ENCODE measurements at places on chromosomes 4 and X.

- no peak for DNase-seq
These were observed 157.4 kb downstream of the TET2 start for GRCh38 chr4:105304085-105304484.

DNA sequence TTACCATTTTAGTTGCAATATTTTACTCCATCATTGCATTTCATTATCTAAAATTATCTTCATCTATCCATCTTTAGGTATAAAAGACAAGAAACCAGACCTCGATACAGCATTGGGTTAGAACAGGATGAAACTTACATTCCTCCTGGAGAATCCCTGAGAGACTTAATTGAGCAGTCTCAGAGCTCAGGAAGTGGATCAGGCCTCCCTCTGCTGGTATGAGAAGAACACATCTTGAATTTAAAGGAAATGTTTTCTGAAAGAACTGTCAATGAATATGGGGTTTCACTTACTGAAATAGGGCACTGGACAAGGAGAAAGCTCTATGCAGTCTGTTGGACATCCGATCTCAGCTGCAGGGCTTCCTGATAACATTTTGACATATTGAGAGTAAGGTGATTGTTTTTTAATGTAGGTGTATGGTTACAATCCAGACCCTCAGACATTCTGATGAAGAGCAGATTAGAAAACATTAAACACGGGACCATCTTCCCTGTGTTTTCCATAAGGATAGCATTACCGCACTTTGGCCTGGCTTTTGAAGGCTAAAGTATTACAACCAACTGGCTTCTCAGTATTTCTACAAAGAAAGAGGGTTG is 367.2 kb downstream of the BMPR1B start:
- no peak for DNase-seq

DNA sequence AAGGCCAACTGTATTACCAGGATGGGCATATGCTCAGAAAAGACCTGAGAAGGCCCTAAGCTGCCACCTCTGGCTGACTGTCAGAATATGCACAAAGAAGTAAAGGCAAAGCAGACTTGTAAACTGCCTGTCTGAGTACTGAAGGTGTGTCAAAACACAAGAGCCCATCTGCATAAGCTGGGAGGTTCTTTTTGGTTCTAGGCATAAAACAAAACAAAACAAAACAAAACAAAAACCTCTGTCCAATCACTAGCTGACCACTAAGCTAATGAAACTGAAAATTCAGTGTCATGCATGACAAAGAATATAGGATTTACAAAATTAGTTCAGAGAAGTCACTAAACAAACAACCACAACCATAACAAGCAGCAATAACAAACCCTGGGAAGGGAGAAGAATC is 20.6 kb downstream of the SH3D19 start:
- DNase-seq = no peak

DNA sequence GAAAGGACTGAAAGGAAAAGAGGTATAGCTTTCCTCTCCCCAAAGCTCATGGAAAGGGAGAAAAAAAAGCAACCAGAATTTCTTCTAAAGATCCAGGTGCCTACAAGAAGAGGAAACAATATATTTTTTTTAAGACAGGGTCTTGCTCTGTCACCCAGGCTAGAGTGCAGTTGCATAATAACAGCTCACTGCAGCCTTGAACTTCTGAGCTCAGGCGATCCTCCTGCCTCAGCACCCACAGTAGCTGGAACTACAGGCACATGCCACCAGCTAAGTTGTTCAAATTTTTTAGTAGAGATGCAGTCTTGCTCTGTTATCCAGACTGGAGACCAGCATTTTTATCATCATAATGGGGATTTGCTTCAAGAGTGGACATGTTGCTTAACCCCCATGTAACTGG is 30.5 kb upstream of the BBS12 start:
- no peak for DNase-seq

- no peak for DNase-seq
These were observed 1.3 kb downstream of the STOX2 start for GRCh38 chr4:183906489-183906738.

DNA sequence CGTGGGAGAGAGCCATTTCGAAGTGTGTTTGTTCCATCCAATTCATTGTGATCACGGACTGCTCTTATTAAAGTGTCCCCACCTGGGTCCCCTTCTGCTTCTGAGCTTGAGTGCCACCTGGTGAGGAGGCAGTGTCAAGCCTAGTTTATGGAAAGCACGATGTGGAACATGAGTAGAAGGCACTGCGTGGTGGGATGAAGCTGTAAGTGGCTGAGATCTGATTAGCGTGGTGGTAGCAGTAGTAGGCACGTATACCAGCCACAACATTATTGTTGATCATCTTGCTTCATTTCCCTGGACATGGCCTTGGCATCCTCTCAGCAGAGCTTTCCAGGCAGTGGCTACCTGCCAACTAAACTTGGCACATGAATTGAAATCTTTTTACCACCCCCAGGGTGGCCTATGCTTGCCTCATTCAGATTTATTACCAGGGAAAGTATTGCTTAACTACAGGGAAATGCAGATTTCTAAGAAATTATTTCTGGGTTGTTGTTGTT is 46.4 kb downstream of the GPAT3 start:
- DNase-seq = no peak

- no peak for DNase-seq
These were observed 37.5 kb upstream of the ABCG2 start for GRCh38 chr4:88196013-88196365.

GRCh38 chr4:7561557-7561956 is 126.8 kb upstream of the PSAPL1 start:
- no peak for DNase-seq

DNA sequence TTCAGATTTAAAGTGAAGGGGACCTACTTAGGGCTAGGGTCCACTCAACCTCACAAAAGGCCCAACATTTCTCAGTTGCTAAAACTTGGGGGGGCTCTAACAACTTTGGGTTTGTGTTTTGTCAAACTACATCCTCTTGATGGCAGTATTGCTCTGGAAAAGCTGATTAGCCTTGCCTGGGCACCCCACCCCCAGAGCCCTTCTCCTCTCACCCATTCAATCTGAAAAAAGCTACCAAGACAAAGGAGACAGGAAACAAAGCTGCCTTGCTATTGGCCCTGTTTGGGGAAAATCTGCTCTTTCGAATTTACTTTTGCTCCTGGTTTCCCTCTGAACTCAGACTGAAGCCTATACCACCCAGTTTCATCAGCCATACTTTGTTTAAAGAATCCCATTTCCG is 195.2 kb upstream of the STK26 start:
- no peak for DNase-seq

DNA sequence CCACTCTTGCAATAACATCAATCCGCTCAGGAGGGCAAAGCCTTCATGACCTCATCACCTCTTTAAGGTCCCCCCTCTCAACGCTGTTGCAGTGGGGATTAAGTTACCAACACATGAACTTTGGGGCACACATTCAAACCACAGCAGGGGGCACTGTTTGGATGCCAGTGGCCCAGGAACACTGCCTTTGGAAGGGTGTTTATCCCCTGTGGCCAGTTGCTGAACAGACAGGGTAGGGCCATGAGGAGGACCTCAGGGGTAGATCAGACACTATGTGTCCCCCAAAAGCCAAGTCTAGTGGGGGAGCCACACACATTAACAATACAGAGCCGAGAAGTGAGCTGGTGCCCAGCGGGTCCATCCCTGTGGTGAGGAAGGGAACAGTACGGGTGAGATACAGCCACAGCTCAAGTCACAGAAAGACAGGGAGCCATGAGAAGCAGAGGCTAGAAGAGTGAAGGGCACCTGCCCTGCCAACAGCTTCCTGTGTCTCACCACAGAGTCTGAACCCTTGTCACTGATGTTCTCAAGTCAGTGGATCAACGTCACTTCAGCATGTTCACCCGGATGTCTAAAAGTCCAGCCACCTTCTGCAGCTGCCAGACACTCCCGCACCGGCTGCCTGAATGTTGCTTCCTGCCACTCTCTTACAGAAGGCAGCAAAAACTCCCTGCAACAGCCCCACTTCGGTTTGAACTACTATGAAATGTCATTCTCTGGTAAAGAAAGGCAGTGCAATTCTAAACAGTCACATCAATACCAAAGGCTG is 19.9 kb upstream of the MXD4 start:
- DNase-seq = no peak

GRCh38 chr4:41022116-41022515 is 192.2 kb downstream of the APBB2 start:
- no peak for DNase-seq

GRCh38 chr4:168541266-168541953 is 44.6 kb downstream of the PALLD start:
- no peak for DNase-seq

- no peak for DNase-seq
These were observed 16.5 kb downstream of the GAK start for GRCh38 chr4:915595-915994.

- DNase-seq = no peak
These were observed 15.3 kb downstream of the VSIG4 start for GRCh38 chrX:66024570-66024969.

GRCh38 chr4:184415071-184415470 is 59.3 kb downstream of the IRF2 start:
- DNase-seq = no peak

- DNase-seq = no peak
These were observed 109.4 kb downstream of the SMIM20 start for GRCh38 chr4:26023203-26023972.

DNA sequence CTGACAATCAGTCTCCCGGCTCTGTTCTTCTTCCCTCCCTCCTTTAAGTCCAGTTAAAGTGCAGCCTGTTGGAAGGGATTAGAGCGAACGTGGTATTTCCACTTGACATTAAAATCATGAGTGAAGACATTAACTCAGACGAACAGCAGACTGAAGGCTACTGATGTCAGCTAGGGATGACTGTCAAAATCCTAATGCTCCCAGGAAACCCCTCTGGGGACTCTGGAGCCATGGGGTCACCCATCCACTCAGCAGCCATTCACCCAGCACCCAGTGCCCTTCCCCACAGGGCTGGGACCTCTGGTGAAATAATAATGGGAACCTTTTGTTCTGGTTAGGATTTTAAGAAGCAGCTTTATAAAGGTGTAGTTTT is 113.9 kb downstream of the DRD5 start:
- DNase-seq = no peak

- no peak for DNase-seq
These were observed 370.3 kb upstream of the SMIM31 start for GRCh38 chr4:164383358-164384220.

DNA sequence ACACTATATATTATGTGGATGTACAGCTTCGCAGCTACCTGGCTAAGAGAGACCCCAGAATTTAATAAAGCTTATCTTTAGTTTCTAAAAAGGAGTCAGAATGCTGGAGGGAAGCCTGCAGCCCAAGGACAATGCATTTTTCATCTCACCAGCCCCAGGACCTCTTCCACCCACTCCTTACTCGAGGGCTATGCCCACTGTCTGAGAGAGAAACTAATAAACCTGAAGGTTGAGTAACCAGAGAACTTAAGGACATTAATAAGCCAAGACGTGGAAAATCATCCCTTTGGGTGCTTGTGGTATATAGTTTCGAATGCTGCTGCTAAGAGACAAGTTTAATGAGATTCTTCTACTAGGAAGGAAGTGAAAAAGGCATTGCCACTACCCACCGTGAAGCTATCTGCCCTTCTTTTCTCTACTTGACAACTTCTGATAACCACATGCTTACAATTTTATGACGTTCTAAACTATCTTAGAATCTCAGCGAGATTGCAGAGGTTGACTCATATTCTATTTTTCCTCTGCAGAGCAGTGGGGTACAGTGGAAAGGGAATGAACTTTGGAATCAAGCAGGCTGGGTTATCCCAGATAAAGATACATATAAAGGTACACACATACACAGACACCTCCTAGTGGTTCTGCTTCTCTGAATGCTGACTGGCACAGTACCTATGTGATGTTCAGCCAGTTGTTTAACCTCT is 3.3 kb downstream of the RELL1 start:
- no peak for DNase-seq

DNA sequence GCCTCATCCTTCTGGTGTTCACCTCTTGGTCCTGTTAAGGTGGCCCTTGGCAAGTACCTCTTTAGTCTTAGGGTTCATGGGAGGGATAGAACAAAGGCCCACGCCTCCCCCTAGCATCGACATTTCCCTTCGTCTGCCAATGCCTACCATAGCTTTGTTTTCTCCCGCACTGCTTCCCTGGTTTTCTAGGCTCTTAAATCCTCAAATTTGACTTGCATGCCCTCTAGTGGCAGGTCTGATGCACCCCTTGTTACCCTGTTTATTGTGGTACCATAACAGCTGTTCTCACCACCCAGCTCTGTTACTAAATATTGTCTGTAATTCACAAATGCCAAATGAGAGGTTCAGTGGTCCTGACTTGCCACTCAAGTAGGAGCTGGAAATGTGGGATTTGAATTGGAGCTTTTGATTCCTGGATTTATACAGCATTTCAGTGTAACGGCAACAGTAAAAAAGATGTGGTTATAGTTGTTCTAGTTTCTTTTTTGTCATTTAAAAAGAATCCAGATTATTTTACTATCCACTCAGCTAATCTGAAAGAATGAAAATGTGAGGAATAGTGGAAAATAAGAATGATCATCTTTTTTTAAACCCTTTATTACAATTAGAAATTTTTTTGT is 100.1 kb downstream of the REPS2 start:
- DNase-seq = peak; percentile 40

- DNase-seq = no peak
These were observed 68.4 kb upstream of the BMP2K start for GRCh38 chr4:78707793-78708192.

GRCh38 chr4:931194-931959 is 739 bp downstream of the GAK start:
- DNase-seq = no peak

- no peak for DNase-seq
These were observed 137.0 kb downstream of the AMMECR1 start for GRCh38 chrX:110180928-110181310.

DNA sequence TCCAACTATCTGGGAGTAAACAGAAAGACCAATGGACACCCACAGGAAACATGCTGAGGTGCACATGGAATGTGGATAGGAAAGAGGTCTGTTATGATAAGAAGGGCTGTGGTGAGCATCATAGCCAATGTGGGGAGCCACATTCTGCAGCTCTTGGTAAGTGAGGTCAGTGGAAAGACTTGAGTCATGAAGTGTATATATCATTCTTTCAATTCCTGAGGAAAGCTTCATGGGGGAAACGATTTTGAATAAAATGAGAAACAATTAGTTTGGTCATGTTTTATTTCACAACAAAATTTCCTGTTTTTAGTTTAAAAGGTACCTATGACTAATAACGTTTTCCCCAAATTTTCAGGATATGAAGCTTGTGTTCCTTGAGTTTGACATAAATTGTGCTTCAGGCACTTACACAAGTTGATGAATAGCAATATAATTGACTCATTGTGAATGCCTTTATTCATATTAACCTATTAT is 41.4 kb upstream of the RASSF6 start:
- no peak for DNase-seq

DNA sequence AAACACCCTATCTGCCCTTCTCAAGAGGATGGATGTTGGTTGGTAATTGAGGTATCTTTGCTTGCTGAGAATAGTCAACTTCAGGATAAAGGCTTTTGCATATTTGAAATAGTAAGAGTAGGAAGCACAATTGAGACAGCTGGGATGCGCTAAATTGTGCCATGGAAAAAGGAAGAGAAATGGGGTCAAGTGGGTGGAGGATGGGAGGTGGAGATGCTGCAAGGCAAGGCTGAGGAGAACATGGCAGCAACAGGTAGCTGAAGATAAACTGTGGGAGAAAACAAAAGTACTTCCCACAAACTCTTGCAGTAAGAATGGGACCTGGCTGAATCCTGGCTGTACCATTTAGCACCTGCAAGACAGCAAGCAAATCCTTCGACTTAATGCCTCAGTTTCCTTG is 13.9 kb upstream of the CDS1 start:
- DNase-seq = no peak

GRCh38 chr4:30620711-30621110 is 99.5 kb upstream of the PCDH7 start:
- no peak for DNase-seq

All from NCI-H774 (cell line).